CD4-positive, alpha-beta T cell treated with Interleukin-12 subunit alpha and Interleukin-12 subunit beta, for 1 hour (primary cell): ENCODE measurements at places on chromosomes 1 and 21.

- no peak for DNase-seq
These were observed 341.6 kb downstream of the MATN1 start for GRCh38 chr1:30381671-30382365.

- no peak for DNase-seq
These were observed 12.4 kb downstream of the SLC30A1 start for GRCh38 chr1:211566431-211567025.

DNA sequence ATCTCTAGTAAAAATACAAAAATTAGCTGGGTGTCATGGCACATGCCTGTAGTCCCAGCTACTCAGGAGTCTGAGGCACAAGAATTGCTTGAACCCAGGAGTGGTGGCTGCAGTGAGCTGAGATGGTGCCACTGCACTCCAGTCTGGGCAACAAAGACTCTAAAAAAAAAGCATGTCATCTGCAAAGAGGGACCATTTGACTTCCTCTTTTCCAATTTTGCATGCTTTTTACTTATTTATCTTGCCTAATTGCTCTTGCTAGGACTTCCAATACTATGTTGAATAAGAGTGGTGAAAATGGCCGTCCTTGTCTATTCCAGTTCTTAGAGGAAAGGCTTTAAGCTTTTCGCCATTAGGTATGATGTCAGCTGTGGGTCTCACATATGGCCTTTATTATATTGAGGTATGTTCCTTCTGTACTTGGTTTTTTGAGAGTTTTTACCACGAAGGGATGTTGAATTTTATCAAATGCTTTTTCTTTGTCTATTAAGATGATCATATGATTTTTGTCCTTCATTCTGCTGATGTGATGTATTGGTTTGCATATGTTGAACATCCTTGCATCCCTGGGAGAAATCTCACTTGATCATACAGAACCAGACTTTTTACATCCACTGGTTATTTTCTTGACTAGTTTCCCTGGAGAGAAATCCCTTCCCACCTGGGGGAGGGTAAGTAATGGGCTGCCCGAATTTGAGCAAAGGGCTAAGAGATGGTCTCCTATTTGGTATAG, 17.0 kb upstream of the RAP1GAP start:
- no peak for DNase-seq

- no peak for DNase-seq
These were observed 57.9 kb downstream of the ZNF678 start for GRCh38 chr1:227621211-227621610.

DNA sequence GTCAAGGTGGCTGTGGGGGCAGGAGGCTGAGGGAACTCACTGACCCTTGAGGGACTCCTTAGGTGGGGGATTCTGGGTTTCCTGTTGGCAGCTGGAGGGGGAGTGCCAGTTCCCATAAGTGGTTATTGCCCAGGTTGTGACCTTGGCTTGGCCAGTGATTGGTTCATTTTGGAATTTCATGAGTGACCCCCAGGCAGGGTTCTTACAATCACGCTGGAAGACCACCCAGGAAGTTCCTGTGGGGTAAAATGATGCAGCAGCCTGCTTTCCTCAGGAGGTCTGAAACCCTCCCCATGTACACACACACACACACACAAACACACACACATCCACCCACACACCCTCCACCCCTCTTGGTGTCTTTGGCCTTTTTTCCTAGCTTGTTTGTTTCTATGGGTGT, 16.9 kb downstream of the VANGL1 start:
- DNase-seq: no peak

DNA sequence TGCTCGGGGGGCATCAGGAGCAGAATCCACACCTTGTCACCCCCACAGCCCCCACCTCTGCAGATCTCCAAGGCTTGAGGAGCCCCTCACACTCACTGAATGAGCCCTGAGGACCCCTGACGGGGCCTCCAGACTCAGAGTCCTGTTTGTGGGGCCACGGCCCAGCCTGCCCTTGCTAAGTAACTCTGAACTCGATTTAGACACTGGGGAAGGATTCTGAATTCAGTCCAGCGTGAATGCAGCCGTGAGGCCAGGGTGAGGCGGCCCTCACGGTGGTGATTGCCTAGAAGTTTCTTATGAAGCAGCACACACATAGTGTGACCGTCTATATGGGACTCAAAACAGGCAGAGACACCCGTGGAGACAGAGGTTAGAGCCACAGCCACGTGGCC, 58.9 kb upstream of the ADARB1 start:
- DNase-seq: no peak

GRCh38 chr1:222916100-222916499, 101.3 kb downstream of the DISP1 start:
- no peak for DNase-seq

- no peak for DNase-seq
These were observed 5.3 kb upstream of the AMIGO1 start for GRCh38 chr1:109514846-109515245.

- DNase-seq: no peak
These were observed 120.2 kb downstream of the PIK3R3 start for GRCh38 chr1:46012236-46012635.

- no peak for DNase-seq
These were observed 1.2 kb upstream of the DHCR24 start for GRCh38 chr1:54888080-54888733.

DNA sequence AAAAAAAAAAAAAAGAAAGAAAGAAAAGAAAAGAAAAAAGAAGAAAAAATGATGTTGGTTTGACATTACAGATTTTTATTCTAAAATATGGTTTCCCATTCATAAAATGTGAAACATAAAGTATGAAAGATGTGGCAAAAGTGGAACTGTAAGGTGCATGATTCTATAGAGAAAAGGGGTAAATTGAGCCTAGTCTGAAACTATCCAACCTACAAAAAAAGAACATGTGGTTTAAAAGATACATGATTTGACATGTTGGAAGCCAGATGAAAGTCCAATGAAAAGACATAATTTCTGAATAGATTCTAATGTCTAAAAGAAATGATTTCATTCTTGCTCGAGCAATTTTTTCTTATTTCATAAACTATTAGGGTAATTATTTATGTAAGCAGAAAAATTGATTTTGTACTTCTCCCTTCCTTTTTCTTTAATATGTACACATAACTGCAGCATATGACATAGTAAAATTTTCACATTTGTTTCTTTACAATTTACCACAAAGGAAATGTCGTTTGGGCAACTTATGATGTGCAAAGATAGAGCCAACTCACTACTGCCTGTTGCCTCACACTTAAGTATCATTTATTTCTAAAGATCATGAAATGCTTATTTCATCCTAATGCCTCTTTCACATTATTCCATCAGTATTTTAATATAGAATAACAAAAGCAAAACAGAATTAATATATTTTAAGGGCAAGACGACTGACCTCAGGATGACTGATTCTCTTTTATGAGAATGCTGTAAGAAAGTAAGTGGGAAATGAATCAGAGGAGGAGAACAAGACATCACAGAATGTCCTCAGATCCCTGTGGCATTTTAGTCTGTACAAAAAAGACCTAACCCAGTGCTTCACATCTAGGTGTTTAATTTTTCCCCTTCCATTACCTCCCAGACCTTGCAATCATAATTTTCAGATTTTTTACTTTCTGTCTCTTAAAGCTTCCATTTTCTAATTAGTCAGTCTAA, 165.8 kb upstream of the HMCN1 start:
- DNase-seq: peak; percentile 60

DNA sequence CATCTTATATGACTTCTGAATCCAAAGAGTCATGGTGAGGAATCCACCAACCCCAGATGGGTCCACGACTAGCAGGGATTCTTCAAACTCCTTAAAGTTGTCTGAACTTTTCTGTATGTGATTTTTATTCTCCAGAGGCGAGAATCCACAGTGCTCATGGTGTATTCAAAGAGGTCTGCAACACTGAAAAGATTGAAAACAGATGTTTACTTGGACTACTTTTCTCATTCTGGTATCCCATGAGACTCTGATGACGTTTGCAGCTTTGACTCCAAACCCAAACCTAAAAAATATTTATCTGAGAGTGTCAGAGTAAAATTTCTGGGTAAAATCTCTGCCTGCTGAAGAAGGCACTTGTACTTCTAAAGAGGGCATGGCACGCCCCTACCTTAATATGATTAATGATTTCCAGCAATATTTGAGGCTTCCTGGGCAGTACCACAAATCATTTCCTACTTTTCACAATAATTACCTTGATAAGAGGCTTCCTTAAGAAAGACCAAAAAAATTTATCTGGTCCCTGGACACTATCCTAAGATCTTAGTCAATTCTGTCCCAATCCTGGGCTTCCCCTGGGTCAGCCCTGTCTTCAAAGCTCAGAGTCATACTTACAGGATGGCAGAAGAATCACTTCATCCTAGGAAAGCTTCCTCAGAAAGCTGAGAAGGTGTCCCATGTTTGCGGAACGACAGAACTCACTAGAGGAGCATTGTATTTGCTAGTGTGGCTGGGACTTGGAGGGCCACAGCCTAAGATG, 76.5 kb upstream of the MAP10 start:
- no peak for DNase-seq

DNA sequence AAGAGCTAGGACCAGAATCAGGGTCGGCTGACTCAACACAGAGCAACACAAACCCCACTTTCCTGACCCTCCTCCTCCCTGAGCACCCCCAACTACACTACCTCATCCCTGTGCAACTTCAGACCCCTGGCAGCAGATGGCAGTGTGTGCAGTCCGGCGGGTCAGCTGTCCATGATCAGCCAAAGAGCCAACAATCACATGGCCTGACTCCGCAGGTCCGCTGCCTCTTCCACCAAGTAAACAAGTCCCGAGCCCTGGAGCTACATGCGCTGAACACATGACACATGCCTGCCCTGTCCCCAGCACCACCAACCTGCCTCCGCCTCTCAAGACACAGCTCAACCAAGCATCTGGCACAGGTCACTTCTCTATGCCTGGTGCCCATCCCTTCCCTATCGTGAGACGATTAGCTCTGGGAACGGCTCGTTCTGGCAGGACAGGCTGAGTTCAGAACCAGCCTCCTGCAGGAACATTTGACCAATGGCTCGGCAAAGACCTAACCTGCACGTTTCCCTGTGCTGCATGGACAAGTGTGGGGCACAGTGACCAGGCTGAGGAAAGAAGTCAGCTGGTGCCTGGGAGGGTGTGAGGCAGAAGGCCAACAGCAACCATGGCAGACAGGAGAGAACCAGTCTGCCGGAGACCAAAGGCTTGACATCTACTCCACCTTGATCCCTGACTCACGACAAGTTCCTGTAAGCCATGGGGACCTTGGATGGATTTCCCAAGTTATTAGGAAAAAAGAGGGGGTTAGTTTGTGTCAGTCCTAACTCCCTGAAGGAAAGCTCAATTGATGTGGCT, 60.3 kb downstream of the CD46 start:
- DNase-seq: no peak

- DNase-seq: no peak
These were observed 1239.3 kb downstream of the MRPL39 start for GRCh38 chr21:24367936-24368335.

- no peak for DNase-seq
These were observed 153.2 kb downstream of the PIK3R3 start for GRCh38 chr1:45979074-45979777.

GRCh38 chr1:107599220-107599619, 365.8 kb downstream of the VAV3 start:
- no peak for DNase-seq

DNA sequence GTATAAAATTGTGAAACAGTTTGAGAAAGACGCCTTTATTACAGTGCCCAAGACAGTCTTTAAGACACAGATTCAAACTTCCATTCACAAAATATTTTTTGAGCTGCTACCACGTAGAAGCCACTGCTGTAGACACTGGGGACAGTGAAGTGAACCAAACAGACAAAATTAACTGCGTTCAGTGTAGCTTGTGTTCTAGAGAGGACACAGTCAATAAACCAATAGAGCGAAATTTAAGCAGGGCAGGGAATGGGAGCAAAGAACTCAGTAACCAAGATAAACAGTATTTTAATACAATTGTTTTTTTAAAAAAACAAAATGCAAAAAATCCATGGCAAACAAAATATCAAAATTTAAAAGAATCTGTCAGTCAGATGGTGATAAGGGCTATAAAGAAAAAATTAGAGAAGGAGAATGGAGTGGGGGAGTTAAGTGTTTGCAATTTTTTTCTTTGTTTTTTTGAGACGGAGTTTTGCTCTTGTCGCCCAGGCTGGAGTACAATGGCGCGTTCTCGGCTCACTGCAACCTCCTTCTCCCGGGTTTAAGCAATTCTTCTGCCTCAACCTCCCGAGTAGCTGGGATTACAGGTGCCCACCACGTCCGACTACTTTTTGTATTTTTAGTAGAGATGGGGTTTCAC, 719 bp upstream of the PARS2 start:
- no peak for DNase-seq

GRCh38 chr1:162908780-162909179, 47.8 kb upstream of the CCDC190 start:
- no peak for DNase-seq

- no peak for DNase-seq
These were observed 116.0 kb downstream of the TOMM20 start for GRCh38 chr1:235012436-235013210.

DNA sequence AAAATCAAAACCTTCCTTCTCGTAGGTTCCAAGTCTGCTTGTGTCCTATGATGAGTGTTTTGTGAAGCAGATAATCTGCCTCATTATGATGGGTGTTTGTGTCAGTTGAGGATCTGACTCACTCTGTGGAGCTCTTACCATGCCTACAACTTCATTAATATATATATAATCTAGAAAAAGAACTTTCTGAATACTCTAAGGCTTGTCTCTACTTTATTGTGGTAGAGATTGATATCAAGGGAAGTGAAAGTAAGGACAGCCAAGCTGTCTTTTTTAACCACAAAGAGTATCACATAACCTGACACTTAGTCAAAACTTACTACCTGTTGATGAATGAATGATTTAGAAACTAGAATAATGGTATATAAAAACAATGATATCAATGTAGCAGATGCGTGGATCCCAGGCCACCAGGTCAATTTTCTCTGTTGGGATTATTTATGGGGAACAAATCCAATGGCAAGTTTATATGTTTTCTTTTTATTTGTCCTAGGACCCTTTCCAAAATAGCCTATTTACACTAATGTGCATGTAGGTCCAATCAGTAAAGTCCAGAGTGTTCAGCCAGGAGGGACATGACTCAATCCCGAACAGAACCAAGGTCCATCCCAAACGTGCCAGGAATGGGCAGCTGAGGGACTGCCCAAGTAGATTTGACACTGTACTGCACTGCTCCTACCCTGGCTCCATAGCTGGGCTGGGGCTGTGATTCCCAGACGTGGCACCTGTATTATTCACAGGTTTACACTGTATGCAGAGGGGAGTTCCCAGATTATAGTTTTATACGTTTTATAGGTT, 182.3 kb upstream of the GREM2 start:
- no peak for DNase-seq

DNA sequence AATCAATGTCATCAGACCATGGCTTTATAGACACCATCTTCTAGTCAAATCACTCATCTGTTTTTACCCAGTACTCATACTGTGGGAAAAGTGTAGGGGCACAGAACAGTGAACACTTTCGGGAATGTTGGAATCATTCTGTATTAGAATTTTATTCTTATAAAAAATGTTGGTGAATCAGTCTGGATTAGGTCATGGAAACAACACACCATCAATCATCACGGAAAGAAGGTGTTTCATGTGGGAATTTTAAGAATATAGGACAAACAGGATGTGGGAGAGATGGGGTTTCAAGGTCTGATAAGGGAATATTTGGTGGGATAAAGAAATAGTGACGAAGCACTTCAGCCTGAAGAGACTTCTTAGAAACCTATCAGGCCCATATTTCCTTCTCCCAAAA, 17.3 kb downstream of the GBP1 start:
- DNase-seq: no peak

GRCh38 chr21:32307706-32308105, 9.1 kb downstream of the MRAP start:
- no peak for DNase-seq

GRCh38 chr1:213227458-213227857, 176.4 kb downstream of the RPS6KC1 start:
- no peak for DNase-seq

- DNase-seq: no peak
These were observed 17.9 kb upstream of the KCNE2 start for GRCh38 chr21:34345892-34346291.

GRCh38 chr1:199691540-199691939, 336.0 kb upstream of the NR5A2 start:
- DNase-seq: no peak
